Effector CD4-positive, alpha-beta T cell (primary cell): ENCODE measurements at places on chromosomes 7 and 10.

GRCh38 chr10:63711361-63711760 lies 190.2 kb downstream of the REEP3 start:
- DNase-seq, result no peak

DNA sequence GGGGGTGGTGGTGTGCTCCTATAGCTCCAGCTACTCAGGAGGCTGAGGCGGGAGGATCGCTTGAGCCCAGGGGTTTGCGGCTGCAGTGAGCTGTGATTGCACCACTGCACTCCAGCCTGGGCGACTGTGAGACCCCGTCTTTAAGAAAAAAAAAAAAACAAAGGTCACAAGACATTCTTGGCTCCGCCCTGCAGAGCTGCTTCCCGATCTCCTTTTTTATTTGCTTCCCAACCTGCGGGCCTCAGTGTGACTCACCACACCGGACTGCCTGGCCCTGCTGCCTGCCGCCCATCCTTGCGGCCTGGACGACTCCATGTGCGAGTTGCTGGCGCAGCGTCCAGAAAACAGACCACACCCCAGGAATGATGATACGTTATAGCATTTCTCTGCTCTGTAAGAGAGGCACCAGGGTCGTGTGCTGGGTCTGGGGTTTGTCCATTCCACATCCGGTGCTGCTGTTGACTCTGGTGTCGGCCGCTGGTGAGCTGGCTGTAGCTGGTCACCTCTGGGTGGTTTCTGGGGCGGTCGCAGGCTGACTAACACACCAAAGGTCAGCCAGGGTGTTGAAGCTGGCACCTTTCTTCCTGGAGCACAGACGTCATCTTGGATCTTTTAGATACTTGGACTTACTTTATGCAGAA lies 123.6 kb downstream of the TCF7L2 start:
- DNase-seq, result no peak

DNA sequence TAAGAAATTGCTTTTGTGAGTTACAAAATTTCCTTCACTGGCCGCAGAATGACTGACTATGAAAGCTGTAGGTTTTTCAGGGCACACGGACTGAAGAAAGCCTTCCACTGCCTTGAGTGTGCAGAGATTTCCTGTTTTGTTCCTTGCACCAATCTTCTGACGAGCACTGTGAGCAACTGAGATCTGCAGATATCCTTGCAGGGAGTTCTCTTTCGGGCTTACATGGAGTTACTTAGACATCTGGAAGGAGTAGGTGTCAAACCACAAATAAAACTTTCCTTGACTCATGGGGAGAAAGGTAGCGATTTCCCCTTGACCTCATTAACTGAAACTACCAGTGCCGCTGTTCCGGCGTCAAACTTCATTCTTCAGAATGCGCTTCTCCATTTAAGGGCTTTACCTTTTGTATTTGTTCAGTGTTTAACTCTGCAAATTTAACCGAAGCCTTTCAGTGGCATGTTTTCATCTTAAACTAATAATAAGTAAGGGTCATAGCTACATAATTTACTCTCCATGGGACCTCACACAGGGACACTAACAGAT lies 1175.3 kb downstream of the GATA3 start:
- DNase-seq, result no peak

- no peak for DNase-seq
These were observed 18.5 kb upstream of the PRKAR1B start for GRCh38 chr7:745431-746154.

DNA sequence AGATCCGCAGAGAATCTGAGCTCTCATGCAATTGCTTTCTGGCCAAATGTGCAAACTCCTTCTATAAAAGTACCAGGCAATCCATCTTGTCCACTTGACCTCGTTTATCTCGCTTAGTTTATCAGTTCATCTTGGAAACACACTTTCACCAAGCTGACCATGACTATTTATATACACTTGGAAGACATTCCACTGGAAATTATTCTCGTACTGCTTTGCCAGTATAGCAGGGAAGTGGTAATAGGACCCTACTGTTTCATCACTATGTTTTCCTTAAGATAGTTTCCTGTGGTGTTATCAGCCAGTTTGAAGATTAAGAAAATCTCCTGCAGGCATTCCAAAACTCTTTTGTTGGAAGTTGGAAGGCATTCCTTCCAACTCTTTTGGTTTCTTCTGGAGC lies 115.3 kb upstream of the FAM171A1 start:
- DNase-seq, result no peak

- no peak for DNase-seq
These were observed 64.9 kb downstream of the MICALL2 start for GRCh38 chr7:1394371-1394770.

DNA sequence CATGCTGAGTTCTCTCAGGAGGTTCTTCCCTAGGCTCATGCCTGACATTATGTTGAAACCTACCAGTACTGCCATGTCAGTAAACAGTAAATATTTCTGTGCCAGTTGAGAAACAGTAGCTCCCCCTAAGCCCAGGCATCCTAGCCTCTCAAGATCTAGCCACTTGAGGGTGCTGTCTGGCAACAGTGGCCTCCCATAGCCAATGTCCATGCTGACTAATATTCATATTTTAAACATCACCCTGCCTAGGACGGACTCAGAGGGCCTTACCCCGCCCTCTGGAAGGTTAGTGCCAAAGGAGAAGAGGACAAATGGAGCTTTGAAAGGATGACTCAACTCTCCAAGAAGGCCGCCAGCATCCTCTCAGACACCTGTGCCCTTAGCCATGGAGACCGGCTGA lies 7.7 kb downstream of the ACSM6 start:
- no peak for DNase-seq

- DNase-seq, result no peak
These were observed 71.3 kb downstream of the VWA2 start for GRCh38 chr10:114310346-114310745.

- DNase-seq, result no peak
These were observed 43.7 kb downstream of the ALOX5 start for GRCh38 chr10:45417746-45418145.

DNA sequence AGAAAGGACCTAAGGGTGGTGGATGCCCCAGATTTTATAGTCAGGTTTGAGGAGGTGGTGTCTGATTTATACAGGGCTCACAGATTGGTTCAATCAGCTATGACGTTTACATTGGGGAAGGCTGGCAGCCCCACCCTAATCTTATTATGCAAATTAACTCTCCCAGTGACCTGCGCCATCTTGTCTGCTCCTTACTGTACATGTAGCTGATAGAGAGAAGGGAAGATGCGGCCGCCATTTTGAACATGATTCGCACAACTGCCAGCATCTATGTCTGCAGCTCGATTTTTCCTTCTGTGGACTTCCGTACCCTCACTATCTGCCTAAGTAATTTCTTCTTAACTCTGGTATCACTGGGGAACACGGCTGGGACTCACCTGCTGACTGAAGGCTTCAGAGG lies 619.0 kb upstream of the DPP6 start:
- no peak for DNase-seq

DNA sequence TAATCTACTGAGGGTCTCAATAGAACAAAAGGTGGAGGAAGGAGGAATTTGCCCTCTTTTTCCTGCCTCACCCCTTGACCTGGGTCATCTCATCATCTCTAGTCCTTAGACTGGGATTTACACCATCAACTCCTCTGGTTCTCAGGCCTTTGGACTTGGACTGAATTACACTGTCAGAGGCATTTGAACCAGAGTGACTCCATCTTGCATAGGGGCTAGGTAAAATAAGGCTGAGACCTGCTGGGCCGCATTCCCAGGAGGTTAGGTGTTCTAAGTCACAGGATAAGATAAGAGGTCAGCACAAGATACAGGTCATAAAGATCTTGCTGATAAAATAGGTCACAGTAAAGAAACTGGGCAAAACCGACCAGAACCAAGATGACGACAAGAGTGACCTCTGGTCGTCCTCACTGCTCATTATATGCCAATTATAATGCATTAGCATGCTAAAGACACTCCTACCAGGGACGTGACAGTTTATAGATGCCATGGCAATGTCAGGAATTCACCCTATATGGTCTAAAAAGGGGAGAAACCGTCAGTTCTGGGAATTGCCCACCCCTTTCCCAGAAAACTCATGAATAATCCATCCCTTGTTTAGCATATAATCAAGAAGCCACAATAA lies 84.0 kb downstream of the C1GALT1 start:
- no peak for DNase-seq

DNA sequence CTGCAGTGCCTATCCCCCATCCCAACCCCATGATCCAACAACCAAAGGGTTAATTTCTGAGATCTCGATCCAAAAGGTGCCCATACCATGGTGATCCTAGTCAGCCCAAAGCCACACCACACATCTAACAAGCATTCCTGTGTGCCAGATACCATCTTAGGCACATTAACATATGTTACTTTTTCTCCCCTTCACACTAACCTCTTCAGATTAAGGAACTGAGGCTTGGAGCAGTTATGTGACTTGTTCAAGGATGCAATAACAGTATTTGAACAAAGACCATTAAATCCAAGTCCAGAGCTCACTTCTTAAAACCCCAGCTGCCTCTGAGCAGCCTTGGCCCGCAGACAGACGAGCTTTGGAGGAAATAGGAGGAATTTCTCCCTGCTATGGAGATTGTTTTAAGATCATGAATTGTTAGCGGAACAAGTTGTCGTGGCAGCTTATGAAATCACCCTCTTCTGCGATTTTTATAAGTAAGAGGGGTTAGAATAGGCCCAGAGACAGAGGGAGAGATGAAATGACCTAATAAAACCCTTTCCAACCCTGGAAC lies 327.2 kb downstream of the KCNMA1 start:
- DNase-seq, result no peak

DNA sequence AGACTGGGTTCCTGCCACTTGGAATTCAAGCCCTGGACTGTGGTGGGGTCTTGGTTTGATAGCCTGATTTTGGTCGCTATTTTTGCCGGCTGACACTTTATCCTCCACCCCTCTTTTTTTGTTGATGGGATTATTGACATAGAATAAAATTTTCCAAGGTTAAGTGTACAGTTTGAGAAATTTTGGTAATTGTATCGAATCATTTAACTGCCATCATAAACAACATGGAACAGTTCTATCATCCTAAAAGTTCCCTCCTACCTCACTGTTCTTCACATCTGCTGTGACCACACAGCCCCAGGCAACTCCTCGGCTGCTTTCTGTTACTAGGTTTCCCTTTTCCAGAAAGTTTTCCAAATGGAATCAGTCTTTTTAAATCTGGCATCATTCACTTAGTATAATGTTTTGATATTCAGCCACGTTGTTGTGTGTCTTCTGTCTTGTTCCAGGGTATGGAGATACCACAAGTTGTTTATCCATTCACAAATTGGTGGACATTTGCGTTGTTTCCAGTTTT lies 50.6 kb upstream of the STEAP1B start:
- DNase-seq, result no peak

- no peak for DNase-seq
These were observed 67.7 kb downstream of the ZMIZ1 start for GRCh38 chr10:79136236-79137005.

DNA sequence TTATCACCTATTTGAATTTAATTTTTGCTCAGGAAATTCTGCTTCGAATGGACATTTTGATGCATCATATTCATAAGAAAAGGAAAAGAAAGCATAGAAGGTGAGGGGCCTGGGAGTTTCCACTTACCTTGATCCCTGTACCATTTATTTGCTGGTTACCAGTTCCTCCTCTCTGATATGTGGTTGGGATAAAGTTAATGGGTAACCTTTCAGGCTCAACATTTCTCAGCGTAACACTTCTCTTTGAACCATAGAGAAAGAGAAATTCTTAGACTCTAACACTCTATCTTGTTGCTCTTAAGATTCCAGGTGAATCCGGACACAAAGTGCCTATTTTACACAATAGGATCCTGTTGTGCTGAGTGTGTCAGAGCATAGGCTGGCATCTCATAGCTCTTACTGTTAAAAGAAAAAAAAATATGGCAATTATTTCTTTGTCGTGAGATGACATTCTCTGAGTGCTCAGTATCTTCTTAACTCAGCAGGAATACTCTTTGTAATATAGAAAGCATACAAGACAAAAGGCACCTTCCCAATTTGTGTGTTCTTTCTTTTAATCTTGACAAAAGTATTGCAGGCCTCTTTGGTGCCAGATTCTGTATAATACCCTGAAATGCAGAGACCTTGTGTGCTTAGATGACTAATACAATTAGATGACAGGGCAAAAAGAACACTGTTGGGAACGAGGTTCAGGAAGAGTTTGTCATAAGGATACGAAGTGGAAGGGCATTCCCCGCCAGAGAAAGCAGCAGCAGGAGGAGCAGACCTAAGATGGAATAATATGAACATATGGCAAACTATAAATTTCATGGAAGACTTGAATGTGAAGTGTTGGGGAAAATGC lies 689.6 kb downstream of the NRG3 start:
- no peak for DNase-seq

GRCh38 chr7:147818317-147818716 lies 772.2 kb upstream of the C7orf33 start:
- DNase-seq, result no peak

DNA sequence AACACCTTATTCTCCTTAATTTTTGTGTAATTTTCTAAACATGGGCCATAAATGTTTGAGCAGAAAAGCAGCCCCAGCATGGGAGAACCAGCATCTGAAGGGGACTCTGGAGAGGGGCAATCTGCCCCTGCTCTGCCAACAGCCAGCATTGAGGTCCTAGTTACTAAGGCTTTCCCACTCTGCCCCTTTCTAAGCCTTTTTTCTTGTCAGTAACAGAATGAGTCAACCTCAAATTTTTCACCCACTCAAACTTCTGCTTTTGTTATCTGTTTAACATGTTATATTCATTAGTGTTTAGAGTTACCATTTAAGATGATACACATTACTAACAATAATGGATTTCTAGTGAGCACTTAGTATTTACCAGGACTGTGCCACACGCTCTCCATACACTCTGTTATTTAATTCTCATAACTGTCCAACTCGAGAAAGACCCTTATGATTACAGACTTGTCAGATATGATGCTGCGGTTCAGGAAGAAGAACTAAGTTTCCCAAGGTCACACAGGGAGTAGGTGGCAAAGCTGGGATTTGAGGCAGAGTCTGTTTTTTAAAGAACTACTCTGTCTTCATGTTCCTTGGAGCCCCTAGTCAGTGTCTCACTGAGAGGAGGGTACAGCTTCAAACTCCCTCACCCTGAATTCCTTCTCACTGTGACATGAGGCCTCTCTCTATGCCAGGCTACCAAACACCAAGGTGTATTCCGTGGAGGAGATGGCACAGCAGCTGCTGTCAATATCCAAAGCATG lies 19.9 kb upstream of the GPAM start:
- DNase-seq, result no peak

GRCh38 chr7:132752431-132752830 lies 176.2 kb upstream of the PLXNA4 start:
- DNase-seq, result no peak

GRCh38 chr7:155684543-155684942 lies 40.1 kb downstream of the RBM33 start:
- no peak for DNase-seq

DNA sequence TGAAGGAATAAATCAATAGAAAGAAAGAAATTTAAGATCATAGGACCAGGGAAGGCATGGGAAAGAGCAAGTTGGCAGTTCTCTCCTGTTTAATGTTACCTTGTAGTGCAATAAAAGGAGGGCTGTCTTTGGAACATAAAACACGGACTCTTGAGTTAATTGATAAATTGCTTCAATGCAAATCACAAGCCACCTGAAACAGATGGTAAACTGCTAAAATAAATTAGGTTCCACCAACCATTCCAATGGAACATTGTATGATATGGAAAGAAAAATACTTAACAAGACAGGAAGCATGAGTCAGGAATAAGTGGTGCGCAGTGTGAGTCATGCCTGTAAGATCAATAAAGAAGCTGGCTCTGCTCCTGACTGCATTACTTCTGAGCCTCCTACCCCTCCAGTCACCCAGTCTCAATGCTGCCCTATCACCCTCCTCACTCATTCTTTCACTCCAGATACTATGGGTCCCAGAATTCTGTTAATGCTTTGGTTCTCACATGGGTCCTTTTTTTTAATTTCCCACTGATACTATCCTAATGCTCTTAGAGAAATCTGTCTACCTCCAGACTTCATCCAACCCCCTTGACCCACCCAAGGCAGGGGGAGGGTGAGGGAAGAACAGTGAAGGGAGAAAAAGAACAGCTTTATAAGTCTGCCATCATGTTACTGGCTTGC lies 78.9 kb downstream of the LRRC17 start:
- DNase-seq, result no peak
